ENCODE measurements at places on chromosomes 2 and 18.

DNA sequence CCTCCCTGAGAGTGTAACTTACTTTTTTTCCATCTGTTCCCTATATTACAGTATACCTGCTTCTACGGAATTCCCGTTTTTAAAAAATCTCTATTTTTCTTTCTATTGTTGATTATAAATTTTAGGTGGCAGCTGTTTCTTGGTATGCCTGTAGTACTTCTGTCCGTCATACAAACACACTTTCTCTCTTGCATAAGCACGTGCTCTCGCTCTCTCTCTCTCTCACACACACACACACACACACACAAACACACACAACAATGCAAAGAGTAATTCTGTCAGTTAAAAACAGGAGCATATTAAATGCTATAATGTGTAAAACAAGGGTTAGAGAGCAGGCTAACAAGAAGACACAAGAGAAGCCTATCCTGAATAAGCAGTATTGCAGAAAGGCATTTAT lies 140.5 kb downstream of the THADA start:
- DNase-seq, result no peak

GRCh38 chr2:214232271-214232670 lies 178.6 kb upstream of the VWC2L start:
- peak; percentile 1 for DNase-seq

- DNase-seq, result no peak
These were observed 58.8 kb upstream of the CRIM1 start for GRCh38 chr2:36296798-36297197.

DNA sequence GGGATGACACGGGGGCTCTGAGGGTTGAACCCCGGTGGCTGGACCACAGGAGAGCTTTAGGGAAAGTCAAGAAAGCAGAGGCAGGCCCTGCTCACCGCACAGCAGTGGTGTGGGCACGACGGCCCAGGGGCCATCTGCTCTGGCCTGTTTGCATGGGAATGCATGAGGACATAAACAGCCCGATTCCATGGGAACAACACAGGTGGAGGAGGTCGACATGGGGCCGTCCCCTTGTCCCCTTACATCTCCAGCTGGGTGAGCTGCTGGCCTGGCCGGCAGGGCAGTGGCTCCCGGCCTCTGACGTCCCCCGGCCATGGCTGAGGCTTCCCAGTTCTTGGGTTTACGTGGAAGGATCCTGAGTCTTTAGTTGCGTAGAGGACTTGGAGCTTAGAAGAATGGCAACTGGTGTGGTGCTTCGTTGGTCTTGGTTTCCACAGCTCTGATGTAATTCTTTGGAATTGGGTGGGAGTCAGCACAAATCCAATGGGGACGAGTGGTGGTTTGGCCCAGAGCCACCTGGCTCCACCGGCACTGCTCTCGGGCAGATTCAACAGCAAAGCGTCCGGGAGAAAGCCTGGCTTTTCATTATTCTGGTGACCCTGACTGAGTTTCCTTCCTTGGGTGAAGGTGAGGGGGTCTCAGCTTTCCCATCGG lies 98.3 kb upstream of the HDAC4 start:
- peak; percentile 38 for DNase-seq

DNA sequence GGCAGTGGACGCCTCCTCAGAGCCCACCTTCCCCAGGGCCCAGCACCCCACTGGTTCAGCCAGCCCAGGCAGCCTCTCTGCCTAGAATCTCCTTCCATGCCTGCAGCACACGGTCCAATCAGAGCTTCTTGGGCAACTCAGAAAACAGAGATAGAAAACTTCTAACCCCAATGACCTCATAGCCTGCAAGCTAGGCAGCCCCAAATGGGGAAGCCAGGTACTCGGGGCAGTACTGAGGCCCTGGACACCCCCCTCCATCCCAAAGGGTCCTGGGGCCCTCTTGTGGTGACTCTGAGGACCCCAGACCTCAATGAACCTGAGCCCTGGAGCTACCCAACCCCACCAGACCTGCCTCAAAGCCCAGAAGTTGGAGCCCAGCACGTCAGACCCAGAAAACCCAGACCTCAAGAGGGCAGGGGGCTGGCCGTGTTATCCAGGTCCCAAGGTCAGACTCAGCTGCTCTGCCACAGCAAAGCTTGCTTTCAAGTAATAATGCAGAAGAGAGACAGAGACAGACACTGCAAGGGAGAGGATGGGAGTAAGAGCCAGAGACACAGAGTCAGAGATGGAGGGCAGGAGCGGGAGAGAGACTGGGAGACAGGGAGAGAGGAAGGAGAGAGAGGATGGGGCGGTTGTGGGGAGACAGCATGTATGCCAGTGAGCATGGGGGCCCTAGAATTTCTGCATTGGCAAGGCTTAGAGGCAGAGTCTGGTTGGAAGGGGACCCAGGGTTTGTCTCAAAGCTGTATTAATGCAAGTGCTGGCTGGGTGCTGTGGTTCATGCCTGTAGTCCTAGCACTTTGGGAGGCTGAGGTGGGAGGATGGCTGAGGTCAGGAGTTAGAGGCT lies 28.2 kb downstream of the SERTAD2 start:
- no peak for DNase-seq

- DNase-seq, result peak; percentile 80
These were observed 38.4 kb downstream of the EPAS1 start for GRCh38 chr2:46335391-46336282.

DNA sequence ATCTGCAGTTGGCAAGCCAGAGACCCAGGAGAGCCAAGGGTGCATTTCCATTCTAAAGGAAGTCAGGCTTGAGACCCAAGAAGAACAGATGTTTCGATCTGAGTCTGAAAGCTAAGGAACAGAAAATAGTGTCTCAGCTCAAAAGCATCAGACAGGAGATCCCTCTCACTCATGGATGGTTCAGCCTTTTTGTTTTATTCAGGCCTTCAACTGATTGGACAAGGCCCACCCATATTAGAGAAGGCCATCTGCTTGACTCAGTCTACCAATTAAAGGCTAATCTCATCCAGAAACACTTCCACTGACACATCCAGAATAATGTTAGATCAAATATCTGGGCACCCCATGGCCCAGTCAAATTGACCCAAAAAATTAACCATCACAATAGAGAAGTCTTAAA lies 255.0 kb downstream of the TXNL1 start:
- DNase-seq, result no peak

DNA sequence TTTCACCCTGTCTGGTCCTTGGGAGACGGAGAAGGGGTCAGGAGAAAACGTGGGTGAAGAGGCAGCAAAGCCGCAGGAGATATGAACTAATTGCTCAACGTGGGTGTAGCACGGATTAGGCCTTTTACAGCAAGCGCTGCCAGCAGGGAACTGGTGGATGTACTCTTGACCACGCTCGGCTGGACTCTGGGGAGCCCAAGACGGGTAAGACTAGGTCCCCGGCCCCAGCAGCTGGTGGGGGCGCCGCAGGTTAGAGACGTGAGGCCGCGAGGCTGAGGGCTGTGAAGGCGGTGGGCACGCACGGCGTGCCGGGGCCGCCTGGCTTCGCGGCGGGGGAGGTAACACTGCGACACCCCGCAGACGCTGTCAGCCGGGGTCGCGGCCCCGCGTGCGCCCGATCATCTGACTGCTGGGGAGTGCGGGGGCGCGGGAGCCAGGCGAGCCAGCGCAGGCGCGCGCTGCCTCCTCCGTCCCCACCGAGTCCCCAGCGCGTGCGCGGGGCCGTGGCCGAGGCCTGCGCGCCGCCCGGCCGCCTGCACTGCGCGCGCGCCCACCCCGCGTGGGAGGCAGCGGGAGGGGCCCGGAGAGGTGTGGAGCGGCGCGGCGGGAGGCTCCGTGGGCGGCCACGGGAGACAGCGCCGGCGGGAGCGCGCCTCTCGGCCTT lies at the start of gene CLIP4:
Gene CLIP4, plus strand, starts transcription at position 470 of the 664 bp plus-strand sequence. CDS start 5,974 bp downstream, outside the sequence.
- DNase-seq, result peak; percentile 23

DNA sequence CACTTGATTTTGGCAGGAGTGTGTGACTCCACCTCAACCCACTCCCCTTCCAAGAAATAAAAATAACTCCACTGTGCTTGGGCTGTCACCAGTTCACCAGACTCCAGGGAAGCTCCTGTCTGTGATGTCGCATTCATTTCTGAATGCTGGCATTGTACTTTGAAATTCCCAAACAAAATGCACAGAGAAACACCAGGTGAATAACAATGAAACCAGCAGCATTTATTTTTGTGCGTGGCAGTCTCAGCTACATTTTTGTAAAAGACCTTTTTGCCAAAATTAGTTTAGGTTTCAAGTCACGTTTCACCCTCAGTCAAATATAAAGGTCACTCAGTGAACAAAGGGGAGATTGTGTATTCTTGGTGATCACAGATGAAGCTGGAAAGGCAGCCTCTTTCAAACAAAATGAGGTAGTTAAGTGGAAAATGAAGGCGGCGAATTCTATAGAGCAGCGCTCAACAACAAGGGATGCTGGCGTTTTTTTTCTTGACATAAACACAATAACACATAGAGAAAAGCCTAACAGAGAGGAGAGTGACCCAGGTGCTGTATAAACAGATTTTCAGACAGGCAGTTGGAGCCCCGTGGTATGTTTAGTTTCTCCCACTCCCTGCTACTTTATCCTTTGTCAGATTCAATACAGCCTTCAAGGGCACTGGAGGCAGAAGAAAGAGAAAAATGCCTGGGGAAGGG lies 210.3 kb upstream of the GCFC2 start:
- DNase-seq, result no peak

DNA sequence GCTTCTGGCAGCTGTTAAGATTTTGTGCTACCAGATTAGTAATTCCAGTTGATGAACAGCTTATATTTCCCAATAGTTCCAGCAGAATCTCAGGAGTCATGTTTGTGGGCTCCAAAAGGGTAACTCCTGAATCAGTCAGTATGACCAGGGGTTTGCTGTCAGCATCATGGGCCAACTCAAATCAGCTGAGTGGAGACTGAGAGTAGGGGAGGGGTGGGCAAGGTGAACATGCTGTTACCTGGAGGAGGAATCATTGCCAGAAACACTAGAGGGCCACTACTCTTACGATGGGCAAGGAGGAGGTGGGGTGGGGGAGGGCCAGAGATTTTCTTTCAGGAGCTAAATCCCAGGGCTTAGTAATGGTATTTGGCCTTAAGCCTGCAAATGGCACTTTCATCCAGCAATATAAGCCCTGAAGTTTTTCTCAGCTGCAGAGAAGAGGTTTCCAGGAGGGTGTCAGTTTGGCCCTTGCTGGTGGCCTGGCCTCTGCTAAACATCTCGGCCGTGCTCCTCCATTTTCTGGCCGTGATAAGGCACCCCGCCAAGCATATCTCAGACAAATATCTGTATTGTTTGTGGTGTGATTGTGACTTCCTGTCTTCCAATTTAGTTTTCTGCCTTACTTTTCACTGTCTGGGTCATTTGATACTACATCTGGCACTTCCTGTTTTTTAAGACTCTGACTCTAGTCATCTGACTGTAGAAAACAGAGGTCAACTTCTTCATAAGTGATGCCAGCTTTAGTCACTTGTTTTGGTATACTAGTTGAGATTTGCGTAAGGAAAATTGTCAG lies 120.5 kb upstream of the CXCR4 start:
- peak; percentile 21 for DNase-seq

- no peak for DNase-seq
These were observed 610 bp downstream of the SPC25 start for GRCh38 chr2:168889635-168890005.

GRCh38 chr2:166643980-166644379 lies 149.9 kb upstream of the SCN7A start:
- no peak for DNase-seq

DNA sequence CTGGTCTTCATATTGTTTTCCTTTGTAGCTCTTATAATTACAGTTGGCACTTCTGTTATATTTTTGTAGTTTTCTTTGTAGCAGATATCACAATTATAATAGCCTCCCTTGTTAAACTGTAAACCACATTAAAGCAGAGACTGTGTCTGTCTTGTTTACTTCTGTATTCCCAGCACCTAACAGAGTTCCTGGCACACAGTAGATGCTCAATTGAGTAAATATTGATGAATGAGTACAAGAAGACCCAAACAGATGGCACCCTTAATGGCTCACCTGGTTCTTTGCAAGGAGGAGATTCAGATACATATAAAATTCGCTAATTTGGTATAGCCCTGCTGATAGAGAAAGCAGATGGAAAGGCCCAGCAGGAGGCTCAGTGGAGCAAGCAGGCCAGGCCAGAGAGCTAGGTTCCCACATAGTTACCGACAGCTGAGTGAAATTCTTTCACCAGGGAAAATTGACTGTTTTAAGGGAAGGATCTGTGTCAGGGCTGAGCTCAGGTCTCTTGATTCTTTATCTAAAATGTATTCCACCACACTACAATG lies 120.1 kb downstream of the NUP35 start:
- DNase-seq, result no peak

DNA sequence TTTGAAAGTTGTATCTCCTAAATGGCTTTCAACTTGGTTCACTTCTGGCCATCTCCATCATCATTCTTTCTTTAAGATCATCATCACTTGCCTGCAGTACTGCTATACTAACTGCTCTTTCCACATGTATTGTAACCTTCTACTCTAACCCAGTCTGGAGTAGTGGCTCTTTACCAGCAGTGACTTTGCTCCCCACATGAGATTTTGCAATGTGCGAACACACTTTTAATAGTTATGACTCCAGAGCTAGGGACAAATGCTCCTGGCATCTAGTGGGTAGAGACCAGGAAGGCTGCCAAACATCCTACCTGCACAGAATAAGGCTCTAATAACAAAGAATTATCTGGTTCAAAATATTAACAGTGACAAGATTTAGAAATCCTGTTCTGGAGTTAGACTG lies 243.8 kb downstream of the XIRP2 start:
- DNase-seq, result no peak

DNA sequence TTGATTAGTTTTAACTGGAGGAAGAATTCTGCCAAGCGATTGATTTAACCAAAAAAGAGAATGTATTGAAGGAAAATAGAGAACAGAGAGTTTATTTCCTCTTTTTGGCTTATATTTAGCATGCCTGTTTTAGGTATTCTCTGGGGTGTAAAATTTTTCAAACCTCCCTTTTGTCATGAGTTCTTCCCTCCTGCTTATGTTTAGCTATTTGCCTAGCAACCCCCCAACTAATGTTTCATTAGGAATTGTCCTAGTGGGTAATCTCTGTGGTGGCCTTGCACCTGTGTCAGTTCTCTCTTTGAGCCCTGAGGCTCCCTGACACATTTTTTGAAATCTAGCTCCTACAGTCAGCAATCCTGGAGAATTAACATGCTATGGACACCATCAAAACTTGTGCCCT lies 12.5 kb upstream of the REG1B start:
- no peak for DNase-seq

DNA sequence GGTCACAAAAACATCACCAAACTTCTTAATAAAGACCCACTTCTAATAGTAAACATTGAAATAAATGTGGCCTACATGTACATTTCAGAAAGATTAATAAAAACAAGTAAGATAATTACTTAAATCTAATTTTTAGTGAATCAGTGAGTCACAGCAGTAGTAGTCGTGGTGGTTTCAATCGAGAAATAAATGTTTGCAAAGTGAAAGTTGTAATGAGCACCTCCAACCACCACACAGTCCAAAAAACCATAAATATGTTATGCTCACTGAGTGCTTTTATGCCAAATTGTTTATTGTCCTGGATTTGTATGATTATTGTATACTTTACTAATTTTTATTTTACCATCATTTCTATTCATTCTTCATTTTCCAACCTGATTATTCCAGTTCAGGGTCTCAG lies 61.8 kb upstream of the SPOPL start:
- no peak for DNase-seq

GRCh38 chr18:46393230-46393629 lies 263.8 kb downstream of the LOXHD1 start:
- DNase-seq, result no peak

DNA sequence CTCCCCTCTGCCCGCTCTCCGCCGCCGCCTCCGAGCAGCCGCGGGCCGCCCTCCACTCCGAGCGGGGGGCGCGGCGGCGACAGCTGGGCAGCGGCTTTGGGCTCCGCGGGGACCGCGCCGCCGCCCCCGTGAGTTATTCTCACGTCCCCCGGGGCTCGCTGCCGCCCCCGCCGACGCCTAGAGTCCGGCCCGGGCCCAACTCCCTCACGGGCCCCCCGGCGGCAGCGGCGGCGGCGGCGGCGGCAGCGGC lies 645 bp downstream of the MIB1 start:
- DNase-seq, result no peak

All from stromal cell of bone marrow (primary cell).